ENCODE measurements at places on chromosomes 2 and 18. TPM values are rescaled to one million over a fixed set of nuclear protein-coding genes. Genes with fewer than 3 reads are reported as not detected.

The FABP1 gene
- polyA plus RNA-seq: not detected

The RBMS1 gene
- 110 TPM for polyA plus RNA-seq

The UGT1A8 gene
- not detected for polyA plus RNA-seq

The SP140L gene
- 43.1 TPM for polyA plus RNA-seq

The DHRS9 gene
- polyA plus RNA-seq: not detected

The RAB27B gene
- polyA plus RNA-seq: 1.8 TPM

The CYP1B1 gene
- polyA plus RNA-seq: not detected

The CABYR gene
- 0.46 TPM for polyA plus RNA-seq

The MROH2A gene
- not detected for polyA plus RNA-seq

- no peak for DNase-seq
- H3K4me1 ChIP-seq: no peaks in the 10 kb centered on the region
- H3K27ac ChIP-seq: no peak overlapping the region
- no peaks in the 10 kb centered on the region for H3K36me3 ChIP-seq
- peaks cover 2% of the 10 kb centered on the region for H3K27me3 ChIP-seq
- H3K4me3 ChIP-seq: no peak overlapping the region
These were observed 97.6 kb downstream of the CTIF start for GRCh38 chr18:48636436-48636835.

DNA sequence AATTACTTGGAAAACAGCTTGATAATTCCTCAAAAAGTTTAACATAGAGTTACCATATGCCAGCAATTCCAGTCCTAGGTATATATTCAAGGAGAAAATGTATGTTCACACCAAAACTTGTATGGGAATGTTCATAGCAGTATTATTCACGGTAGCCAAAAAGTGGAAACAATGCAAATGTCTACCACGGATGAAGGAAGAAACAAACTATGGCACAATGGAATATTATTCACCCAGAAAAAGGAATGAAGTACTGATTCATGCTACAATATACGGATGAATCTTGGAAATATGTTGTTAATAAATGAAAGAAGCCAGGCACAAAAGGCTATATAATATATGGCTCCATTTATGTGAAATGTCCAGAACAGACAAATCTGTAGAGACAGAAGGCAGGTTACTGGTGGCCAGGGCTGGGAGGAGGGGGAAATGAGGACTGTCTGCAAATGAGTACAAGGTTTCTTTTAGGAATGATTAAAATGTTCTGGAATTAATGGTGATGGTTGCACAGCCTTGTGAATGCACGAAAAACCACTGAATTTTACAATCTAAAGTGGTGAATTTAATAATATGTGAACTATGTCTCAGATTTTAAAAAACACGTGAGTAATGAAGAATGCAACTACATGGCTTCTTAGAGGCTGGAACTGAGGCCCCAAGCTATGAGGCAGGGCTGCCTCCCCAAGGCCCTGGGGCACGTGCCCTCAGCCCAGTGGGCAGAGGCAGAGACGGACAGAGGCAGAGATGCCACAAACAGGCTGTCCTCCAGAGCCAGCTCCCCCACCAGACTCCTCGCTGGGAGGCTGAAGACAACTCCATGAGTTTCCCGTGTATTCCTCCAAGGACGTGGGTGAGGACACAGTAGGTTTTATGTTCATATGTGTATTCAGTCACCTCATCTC, 5.0 kb downstream of the LIMS2 start:
- H3K36me3 ChIP-seq: peaks cover 3% of the 10 kb centered on the region
- H3K4me1 ChIP-seq: peaks cover 12% of the 10 kb centered on the region
- peaks cover 21% of the 10 kb centered on the region for H3K27me3 ChIP-seq
- H3K27ac ChIP-seq: no peak overlapping the region
- no peak overlapping the region for H3K4me3 ChIP-seq

DNA sequence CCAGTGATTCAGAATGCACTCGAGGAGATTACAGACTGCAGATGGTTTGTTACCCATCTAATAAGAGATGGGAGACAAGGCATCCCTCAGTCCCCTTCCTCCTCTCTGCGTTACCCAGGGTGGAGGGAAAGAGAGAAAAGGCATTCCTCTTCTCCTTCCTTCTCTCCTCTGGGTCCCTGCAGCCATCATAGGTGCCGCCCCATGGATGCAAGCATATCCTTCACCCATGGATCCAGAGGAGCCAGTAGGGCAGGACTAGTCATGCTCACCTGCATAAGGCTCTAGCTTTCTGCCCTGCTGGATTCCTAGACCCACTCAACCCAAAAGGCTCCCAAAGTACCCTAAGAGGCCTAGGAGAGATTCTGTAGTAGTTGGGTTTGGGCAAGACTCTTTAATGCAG, 20.4 kb downstream of the CMPK2 start:
- H3K27me3 ChIP-seq: no peaks in the 10 kb centered on the region
- no peak overlapping the region for H3K4me3 ChIP-seq
- H3K27ac ChIP-seq: no peak overlapping the region
- peak; percentile 11 for DNase-seq
- no peaks in the 10 kb centered on the region for H3K4me1 ChIP-seq

DNA sequence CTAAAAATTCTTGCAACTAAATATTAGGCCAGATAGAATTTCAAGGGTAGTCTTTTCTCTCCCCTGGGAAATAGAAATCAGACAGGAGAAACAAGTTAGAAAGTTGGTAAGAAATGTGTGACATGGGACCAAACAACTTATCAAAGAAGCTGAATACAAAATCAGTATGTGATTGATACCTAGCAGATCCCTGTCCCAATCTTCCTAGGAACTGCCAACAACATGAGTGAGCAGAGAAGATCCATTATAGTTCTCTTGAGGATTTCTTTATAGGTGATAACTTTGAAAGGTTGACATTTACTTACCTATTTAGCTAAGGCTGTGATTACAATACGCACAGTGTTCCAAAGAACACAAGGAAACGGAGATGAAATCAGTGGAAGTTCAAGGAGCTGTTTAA, 162.4 kb downstream of the DLGAP1 start:
- no peaks in the 10 kb centered on the region for H3K36me3 ChIP-seq
- no peaks in the 10 kb centered on the region for H3K27me3 ChIP-seq
- no peak overlapping the region for H3K27ac ChIP-seq
- H3K4me1 ChIP-seq: no peaks in the 10 kb centered on the region
- no peak for DNase-seq
- no peak overlapping the region for H3K4me3 ChIP-seq

DNA sequence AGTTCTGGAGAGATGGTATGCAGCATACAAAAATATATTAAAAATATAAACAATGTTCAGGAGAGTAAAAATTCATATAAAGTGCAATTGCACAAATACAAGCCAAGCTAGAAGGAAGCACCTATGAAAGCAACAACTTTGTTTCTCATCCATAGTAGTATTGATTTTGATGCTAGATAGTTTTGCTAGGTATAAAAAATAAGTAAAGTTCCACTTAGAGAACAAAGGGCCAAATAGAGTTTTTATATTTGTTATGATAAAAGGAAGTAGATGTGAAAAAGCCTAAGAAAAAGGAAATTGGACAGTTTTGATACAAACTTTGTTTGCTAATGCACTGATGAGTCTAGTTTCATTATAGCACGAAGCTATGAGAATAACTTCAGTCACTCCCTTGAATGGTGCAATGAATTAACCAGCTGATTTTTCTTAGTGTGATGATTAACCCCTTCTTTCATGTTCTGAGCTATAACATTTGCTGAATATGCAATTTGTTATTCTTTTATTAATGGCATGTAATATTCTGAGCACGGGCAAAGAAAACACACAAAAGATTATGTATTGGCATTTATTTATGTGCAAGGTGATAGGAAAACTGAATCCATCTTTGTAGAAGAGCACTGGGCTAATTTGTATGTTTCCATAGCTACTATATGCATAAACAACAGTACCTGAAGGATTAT, 24.7 kb downstream of the SLC5A7 start:
- H3K36me3 ChIP-seq: no peaks in the 10 kb centered on the region
- H3K27me3 ChIP-seq: no peaks in the 10 kb centered on the region
- H3K4me3 ChIP-seq: no peak overlapping the region
- no peaks in the 10 kb centered on the region for H3K4me1 ChIP-seq
- no peak for DNase-seq

DNA sequence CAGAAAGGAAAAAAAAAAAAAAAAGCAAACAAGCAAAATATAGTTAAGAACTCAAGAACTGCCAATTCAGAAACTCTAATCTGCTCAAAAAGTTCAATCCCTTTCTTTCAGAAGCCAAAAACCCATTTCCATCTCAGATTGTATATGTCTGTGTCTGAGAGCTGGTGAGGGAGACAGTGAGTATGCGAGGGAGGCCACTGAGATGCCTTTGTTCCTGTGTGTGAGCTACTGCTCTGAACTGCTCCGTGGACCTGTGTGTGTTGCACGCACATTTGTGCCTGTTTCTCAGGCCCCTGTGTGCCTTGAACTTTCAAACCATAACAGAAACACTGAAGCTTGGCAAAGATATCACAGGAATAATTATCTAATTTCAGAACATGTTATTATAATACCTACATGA, 2.5 kb upstream of the PKDCC start:
- H3K27ac ChIP-seq: no peak overlapping the region
- H3K4me3 ChIP-seq: no peak overlapping the region
- H3K4me1 ChIP-seq: peaks cover 13% of the 10 kb centered on the region
- DNase-seq: no peak
- H3K36me3 ChIP-seq: peaks cover 1% of the 10 kb centered on the region

- no peaks in the 10 kb centered on the region for H3K4me1 ChIP-seq
- no peak overlapping the region for H3K27ac ChIP-seq
- H3K4me3 ChIP-seq: no peak overlapping the region
- H3K36me3 ChIP-seq: peaks cover 63% of the 10 kb centered on the region
These were observed 18.3 kb downstream of the NHEJ1 start for GRCh38 chr2:219142329-219142728.

DNA sequence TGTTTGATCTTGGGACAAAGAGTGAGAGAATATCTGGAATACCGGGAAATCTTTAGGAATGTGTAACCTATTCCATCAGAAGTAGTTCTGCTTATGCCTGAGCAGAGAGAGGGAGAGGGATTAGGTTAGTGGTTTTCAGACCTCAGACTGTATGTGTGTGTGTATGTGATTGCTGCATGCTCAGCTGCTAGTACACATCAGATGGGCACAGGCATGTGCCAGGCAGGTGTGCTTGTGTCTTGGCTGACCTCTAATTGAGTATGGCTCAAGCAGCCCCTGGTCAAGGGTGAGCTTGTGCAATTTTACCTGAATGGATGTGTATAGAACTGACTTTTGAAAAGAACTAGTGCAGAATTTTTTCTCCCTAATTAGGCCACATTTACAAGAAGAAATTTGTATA, 91.2 kb downstream of the INSIG2 start:
- DNase-seq: no peak
- H3K4me3 ChIP-seq: no peak overlapping the region
- H3K27me3 ChIP-seq: peaks cover 20% of the 10 kb centered on the region
- H3K36me3 ChIP-seq: no peaks in the 10 kb centered on the region
- H3K27ac ChIP-seq: no peak overlapping the region
- H3K4me1 ChIP-seq: no peaks in the 10 kb centered on the region

GRCh38 chr18:55387139-55387984, 200.6 kb downstream of the TCF4 start:
- H3K4me1 ChIP-seq: peaks cover 14% of the 10 kb centered on the region
- H3K36me3 ChIP-seq: no peaks in the 10 kb centered on the region
- DNase-seq: no peak
- no peak overlapping the region for H3K27ac ChIP-seq

- no peak overlapping the region for H3K27ac ChIP-seq
- H3K4me3 ChIP-seq: peak overlapping the region; percentile 16
- no peaks in the 10 kb centered on the region for H3K27me3 ChIP-seq
These were observed 25.7 kb downstream of the INPP5D start for GRCh38 chr2:233085839-233086150.

DNA sequence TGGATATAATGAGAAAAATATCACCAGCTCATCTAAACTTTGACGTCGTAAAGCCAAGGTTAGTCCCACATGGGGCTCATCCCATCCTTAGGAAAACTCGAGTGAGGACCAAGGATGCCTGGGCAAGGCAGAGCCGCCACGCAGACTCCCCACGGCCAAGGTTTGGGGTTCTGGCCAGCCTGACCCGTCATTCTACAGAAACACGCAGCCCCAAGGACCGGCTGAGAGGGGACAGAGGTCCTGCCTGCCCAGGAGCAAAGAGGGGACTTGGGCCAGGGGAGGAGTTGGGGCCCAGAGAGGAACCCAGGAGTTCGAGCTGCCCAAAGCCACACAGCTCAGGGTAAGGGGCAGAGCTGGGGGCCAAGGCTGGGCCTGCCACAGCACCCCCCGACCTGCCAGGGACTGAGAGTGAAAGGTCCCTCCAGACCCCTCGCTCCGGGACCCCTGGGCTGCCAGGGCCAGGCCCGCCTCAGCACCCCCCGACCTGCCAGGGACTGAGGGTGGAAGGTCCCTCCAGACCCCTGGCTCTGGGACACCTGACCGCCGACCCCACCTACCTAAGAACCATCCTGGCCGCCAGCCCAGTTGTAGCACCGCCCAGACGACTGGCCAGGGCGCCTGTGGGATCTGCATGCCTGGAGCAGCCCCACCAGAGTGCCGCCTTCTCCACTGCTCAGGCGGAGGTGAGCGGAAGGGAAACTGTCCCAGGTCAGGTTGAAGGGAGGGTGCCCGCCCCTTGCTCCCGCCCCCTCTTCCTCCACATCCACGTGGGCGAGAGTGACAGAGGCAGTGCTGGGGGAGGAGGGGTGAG, at the start of gene PDCD1:
Gene PDCD1, minus strand, starts transcription at position 689 of the 811 bp plus-strand sequence. Its CDS starts 56 bp downstream, at position 633.
- peak within 1 kb of the TSS; percentile 82 for H3K27ac ChIP-seq
- peaks cover 26% of the 10 kb centered on the region for H3K4me1 ChIP-seq
- H3K36me3 ChIP-seq: no peaks in the 10 kb centered on the region
- H3K4me3 ChIP-seq: peak within 1 kb of the TSS; percentile 81
- H3K27me3 ChIP-seq: peaks cover 10% of the 10 kb centered on the region

- H3K27ac ChIP-seq: no peak overlapping the region
- peaks cover under 1% of the 10 kb centered on the region for H3K36me3 ChIP-seq
- H3K4me3 ChIP-seq: no peak overlapping the region
- no peak for DNase-seq
- H3K27me3 ChIP-seq: no peaks in the 10 kb centered on the region
- no peaks in the 10 kb centered on the region for H3K4me1 ChIP-seq
These were observed 596.4 kb upstream of the VRK2 start for GRCh38 chr2:57450170-57450569.

DNA sequence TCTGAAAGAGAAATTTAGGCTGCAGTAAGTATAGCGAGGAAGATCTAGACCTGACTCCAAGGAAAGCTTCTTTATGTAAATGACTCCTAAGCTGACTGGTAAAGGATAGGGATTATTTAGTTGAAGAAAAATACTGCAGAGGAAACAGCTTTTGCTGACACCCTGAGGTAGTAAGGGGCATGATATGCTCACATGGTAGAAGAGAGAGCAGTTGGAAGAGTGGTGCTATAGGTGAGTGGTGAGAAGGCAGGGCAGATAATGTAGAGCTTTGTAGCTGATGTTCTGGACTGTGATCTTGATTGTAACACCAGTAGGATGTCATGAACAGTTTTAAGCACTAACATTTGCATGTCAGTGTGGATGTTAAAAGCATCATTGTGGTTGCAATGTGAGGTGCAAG, 639.1 kb upstream of the SLC39A10 start:
- H3K4me3 ChIP-seq: no peak overlapping the region
- no peaks in the 10 kb centered on the region for H3K4me1 ChIP-seq
- DNase-seq: no peak
- H3K27me3 ChIP-seq: peaks cover 2% of the 10 kb centered on the region

- no peak overlapping the region for H3K27ac ChIP-seq
- DNase-seq: no peak
- H3K4me3 ChIP-seq: no peak overlapping the region
- H3K36me3 ChIP-seq: no peaks in the 10 kb centered on the region
- H3K4me1 ChIP-seq: no peaks in the 10 kb centered on the region
These were observed 32.6 kb upstream of the LPIN1 start for GRCh38 chr2:11713815-11714214.

All from naive thymus-derived CD8-positive, alpha-beta T cell (primary cell).